Stimulated activated CD4-positive, alpha-beta T cell treated with anti-CD3 and anti-CD28 coated beads, Interleukin-1b, Interleukin-23, amount 100 ng/mL, for 1 hour (primary cell): ENCODE measurements at places on chromosomes 13 and 19.
A peak's percentile ranks its signal among the peaks of the same experiment; 100 is the strongest.

DNA sequence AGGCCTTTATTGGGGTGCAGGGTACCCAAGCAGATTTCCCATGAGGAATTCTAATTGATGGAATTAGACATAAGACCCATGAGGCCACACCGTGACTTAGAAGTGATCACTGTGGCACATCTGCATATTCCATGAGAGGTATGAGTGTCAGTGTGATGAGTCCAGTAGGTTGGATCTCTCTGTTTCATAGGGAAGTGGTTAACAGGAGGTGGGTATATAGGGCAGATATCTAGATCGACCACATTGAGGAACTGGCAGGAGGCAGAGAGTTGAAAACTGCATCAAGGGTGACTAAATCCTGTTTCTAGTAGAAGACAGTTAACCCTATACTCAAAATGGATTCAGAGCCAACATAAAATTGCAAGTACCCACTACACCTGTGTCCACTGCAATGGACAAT, 68.6 kb upstream of the MIR17HG start:
- DNase-seq = no peak

- no peak for DNase-seq
Observed at GRCh38 chr13:31767175-31767900, 28.0 kb downstream of the RXFP2 start.

DNA sequence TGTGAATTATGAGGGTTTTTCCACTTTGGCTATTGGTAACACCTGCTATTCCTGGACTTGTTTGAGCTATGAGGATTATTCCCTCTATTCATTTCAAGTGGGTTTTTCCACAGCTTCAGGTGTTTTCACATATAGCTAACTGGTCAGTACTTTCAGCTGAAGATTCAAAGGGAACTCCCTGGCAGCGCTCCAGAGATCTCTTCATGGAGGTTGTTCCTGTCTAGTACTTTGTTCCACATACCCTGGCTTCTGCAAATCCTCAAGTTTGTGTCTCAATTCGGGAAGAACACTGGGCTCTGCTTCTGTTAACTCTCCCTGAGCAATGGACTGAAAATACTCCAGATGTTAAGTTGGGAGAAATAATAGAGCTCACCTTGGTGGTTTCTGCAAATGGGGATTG, 5.6 kb upstream of the ZNF607 start:
- no peak for DNase-seq

- DNase-seq = peak; percentile 47
Observed at GRCh38 chr19:35879770-35880317, 11.5 kb downstream of the APLP1 start.

DNA sequence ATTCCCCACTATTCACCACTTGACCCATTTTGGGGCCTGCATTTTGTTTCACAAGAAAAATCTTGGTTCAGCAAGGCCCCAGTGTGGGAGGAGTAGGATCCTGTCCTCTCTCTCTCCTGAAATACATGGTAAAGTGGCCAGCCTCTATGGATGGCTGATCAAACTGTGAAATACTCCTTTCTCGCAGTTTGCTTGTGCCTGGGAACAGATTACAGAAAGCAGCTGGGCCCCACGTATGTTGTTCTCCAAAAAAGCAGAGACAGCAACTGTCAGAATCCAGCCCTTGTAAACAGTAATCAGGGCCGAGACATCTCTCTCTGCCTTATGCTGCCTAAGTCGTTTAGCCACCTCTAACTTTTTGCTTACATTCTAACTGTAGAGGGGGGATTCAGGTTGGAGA, 61.0 kb upstream of the RAP2A start:
- no peak for DNase-seq

DNA sequence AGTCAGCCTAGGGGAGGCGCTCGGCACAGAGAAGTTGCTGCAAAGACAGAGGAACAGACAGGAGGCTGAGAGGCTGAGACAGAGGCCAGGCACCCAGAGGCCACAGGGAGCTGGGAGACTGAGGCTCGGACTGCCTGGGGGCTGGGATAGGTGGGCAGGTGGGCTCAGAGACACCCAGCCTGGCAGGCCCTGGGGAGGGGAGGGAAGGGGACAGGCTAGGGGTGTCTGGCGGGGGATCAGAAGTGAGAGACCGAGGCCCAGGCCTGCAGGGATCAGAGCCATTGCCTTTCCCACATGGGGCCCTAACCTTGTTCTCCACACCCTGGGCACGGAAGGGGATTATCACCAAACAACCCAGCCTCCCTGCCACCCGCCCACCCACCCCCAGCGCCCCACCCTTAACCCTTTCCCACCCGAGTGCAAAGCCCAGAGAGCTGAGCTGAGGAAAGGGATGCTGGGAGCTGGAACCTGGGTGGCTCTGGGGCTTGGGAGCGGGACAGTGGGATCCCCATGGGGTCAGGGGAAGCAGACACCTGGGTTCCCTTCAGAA, 1.3 kb downstream of the NTN5 start:
- no peak for DNase-seq

GRCh38 chr13:41516166-41516565, 58.8 kb downstream of the RGCC start:
- no peak for DNase-seq

GRCh38 chr19:20078581-20079031, 806 bp downstream of the ZNF90 start:
- DNase-seq = no peak

DNA sequence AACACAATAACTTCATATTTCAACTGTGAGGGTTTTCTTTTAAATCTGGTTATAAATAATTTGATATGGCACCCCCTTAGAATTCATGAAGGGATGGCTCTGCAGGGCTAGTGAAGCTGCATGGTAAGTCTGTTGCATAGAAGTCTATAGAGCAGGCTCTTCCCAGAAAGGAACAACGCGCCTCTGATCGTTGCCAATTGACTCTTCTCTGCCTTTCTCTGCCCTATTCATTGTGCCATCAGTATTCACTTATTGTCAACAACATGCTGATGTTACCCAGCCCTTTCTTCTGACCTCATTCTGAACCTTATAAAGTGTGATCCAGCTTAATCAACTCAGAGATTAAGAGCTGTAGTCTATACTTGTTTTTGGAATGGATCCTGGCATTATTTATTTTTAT, 16.3 kb upstream of the DCT start:
- no peak for DNase-seq

DNA sequence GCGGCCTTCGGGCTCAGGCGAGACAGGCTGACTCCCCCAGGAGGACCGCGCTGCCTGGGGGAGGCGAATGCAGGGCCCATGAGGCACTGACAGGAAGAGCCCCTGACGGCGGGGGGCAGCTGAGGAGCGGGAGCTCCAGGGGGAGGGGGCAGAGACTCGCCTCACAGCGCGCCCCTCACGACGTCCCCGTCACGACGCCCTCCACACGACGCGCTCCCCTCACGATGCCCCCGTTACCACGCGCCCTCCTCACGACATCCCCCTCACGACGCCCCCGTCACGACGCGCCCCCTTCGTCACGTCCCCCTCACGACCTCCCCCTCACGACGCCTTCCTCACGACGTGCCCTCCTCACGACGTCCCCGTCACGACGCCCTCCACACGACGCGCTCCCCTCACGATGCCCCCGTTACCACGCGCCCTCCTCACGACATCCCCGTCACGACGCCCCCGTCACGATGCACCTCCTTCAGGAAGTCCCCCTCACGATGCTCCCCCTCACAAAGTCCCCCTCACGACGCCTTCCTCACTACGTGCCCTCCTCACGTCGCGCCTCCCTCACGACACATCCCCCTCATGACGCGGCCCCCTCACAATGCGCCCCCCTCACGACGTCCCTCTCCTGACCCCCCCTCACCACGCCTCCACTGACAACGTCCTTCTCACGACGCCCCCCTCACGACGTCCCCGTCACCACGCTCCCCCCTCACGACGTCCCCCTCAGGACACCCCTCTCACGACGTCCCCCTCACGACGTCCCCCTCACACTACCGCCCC, 99.6 kb downstream of the ING1 start:
- no peak for DNase-seq

GRCh38 chr13:19845758-19846157, 17.7 kb downstream of the ZMYM5 start:
- DNase-seq = no peak

GRCh38 chr19:13623716-13624710, 117.7 kb upstream of the CACNA1A start:
- no peak for DNase-seq

DNA sequence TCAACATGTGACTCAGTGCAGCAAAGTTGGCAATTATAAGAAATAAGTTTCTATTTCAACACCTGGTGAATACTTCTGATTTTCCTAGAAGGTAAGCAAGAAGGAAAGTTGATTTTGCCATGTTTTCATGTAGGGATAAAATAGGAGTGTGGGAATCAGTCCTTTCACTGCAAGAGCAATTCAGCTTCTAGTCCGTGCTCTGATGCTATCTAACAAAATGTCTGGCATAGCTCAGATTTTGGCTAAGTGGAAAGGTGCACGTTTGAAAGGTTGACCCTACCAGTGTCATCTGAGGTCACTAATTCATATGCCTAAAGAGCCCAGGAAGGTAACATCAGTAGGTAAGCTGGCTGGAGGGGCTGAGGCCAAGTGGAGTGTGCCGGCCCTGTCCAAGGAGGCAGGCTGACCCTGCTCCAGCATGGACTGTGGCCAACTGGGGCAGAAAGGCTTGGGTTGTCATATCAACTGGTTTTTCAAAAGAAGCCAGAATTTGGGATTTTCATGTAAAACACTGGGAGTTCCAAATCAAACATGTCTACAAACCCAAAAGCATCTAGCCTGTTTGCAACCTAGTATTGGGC, 38.9 kb upstream of the MEDAG start:
- no peak for DNase-seq

DNA sequence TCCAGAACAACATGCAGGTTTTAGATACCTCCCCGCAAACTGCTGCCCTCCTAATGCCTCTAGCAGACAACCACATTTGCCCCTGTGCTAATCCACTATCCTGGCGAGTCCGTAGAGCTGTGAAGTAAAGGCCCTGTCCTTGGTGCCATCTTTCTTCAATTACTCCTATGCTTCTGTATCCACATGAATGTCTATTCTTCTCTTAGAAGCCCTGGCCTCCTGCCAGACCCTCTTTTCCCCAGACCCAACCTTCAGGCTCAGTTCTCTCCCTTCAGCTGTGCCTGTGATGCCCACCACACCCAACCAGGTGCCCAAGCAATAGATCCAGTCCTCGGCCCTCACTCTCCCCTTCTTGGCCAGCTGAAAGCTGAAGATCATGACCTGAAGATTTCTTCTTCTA, 31.1 kb upstream of the ZNF599 start:
- no peak for DNase-seq

DNA sequence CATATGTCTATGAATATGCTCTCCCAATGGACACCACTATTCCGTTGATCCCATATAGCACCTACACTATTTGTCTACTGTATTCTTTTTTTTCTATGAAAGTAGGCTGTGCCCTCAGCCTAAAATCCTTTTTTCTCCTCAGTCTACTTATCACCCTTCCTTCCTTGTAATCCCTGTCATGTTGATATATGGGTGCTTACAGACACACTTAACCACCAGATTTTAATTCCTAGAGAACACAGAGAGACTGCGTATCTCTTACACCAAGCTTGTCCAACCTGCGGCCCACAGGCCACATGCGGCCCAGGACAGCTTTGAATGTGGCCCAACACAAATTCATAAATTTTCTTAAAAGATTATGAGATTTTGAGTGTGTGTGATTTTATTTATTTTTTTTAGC, 101.1 kb downstream of the ZAR1L start:
- no peak for DNase-seq

GRCh38 chr13:78662467-78662866, 3.5 kb upstream of the OBI1 start:
- no peak for DNase-seq

DNA sequence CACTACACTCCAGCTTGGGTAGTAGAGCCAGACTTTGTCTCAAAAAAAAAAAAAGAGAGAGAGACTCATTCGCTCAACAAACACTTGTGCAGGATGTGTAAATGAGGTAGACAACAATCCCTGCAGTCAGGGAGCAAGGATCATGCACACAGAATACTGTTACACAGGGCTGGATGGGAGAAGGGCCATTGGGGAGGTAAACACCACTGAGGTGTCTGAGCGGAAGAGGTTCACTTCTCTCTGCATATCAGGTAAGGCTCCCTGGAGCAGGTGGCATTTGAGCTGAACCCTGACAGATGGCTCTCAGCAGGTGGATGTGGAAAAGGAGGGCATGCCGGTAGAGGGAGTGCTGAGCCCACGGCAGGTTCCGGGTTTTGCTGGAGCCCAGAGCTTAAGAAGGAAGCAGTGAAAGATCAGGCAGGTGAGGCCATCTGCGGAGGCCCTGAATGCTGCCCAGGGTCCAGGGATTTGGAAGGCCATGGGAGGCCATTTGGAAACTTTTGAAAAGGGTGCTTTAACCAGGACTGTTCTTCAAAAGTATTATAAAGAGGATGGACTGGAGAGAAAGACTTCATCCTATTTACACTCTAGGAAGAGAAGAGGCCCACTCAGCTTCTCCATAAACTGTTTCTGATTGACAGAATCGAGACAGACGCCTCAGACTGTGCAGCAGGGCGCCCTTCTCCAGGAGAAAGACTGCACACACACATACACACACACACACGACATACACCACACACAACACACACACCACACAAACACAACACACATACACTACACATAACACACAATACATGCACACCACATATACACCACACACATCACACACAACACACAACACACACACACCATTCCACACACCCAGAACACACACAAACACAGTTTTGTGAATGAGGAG, 199.4 kb downstream of the USP12 start:
- no peak for DNase-seq

GRCh38 chr13:75285310-75285709, 196.7 kb downstream of the TBC1D4 start:
- no peak for DNase-seq
